Astrocyte (in vitro differentiated cells and primary cell): ENCODE measurements at places on chromosomes 12 and 14. TPM values are rescaled to one million over a fixed set of nuclear protein-coding genes. Genes with fewer than 3 reads are reported as not detected.

GRCh38 chr12:50936821-50937530, 15.4 kb upstream of the HIGD1C start:
- H3K27me3 ChIP-seq, result no peaks in the 10 kb centered on the region
- no peak for DNase-seq
- H3K27ac ChIP-seq, result no peak overlapping the region
- H3K4me3 ChIP-seq, result no peak overlapping the region
- H3K4me1 ChIP-seq, result no peaks in the 10 kb centered on the region

DNA sequence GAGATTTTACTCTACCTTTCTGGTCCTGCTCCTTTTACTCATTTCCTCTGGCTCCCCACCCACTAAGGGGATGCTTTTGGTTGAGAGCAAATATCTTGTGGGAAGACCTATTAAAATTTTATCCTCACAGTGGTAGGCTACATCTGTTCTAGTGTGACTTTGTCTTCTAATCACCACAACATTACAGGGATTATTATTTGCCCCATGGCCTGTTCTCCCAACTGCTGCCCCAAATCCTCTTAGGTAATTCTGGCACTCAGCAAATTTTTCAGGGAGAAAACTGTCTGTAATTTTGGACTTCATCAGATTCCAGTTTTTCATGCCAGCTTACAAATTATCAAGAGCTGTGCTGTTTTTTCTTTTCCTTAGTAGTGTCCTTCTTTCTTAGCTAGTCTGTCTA, 172.3 kb downstream of the GPHN start:
- no peak for DNase-seq
- H3K4me3 ChIP-seq, result no peak overlapping the region
- H3K27me3 ChIP-seq, result no peaks in the 10 kb centered on the region
- no peak overlapping the region for H3K27ac ChIP-seq
- H3K36me3 ChIP-seq, result no peaks in the 10 kb centered on the region

GRCh38 chr14:96042248-96042930, 3.2 kb downstream of the C14orf132 start:
- H3K27ac ChIP-seq, result no peak overlapping the region
- no peak overlapping the region for H3K4me3 ChIP-seq
- H3K4me1 ChIP-seq, result peaks cover 21% of the 10 kb centered on the region
- no peaks in the 10 kb centered on the region for H3K27me3 ChIP-seq
- no peaks in the 10 kb centered on the region for H3K36me3 ChIP-seq

- H3K4me3 ChIP-seq, result no peak overlapping the region
- H3K4me1 ChIP-seq, result peaks cover 4% of the 10 kb centered on the region
- H3K36me3 ChIP-seq, result no peaks in the 10 kb centered on the region
- no peak for DNase-seq
These were observed 4.3 kb upstream of the HIF1A start for GRCh38 chr14:61690982-61691381.

DNA sequence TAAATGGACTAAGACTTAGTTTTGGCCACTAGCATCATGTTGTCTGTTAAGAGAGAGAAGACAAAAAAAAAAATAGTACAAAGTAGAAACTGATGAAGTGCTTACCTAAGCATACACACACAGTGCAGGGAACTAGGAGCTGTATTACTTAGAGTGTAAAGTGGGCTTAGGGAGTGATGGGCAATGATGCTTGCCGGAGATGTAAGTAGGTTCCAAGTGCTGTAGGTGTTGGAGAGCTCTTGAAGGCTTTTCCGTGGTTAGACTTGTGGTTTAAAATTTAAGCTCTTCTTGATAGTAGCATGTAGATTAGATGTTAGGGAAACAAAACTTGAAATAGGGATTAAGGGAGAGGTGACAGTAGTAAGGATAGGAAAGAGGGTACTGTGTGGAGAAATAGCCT, 34.7 kb downstream of the MIA2 start:
- peaks cover 7% of the 10 kb centered on the region for H3K4me1 ChIP-seq
- H3K36me3 ChIP-seq, result no peaks in the 10 kb centered on the region
- peak overlapping the region; percentile 83 for H3K4me3 ChIP-seq
- no peak overlapping the region for H3K27ac ChIP-seq
- peak; percentile 38 for DNase-seq

DNA sequence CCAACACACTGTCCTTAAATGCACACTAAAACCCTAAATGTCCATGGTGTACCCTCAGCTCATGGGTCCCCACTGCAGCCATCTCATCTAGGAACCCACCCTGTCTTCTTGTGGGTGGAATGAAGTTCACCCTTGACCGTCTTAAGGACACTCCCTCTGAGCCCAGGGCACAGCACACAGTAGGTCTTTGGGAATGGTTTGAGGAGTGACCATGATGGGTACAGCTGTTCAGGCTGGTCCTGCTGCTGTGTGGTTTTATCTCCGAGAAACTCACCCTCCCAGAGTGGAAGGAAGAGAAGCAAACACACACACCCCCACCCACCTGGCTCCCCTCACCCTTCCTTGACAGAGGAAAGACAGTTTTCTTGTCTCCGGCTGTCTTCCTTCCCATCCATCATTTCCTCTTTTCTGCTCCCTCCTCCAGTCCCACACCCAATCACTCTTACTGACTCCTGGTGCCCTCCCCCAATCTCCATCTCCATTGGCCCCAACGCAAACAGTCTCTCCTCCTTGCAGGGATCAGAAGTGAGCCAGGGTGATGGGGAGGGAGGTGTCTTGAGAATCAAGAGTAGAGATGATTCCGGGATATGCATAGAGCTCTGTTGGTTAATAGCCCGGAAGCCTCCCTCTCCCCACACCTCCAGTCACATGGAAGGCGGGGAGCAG, 105.9 kb upstream of the LHX5 start:
- H3K27me3 ChIP-seq, result no peaks in the 10 kb centered on the region
- H3K27ac ChIP-seq, result no peak overlapping the region
- H3K4me3 ChIP-seq, result no peak overlapping the region
- no peak for DNase-seq
- H3K4me1 ChIP-seq, result no peaks in the 10 kb centered on the region

DNA sequence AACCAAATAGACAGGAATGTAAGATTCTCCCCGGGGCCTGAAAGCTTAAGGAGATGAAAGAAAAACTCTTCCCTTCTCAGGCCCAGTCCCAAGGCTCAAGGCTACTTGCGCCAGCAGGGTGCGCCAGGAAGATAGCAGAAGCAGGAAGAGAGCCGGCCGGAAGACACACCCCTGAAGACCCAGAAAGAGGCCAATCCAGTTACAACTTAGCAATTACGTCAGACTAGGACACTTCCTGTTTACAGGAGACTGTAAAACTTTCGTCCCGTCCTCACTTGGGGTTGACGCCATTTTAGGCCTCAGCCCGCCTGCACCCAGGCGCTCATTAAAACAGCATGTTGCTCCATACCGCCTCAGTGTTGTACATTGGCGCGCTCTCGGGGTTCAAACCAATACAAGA, 9.4 kb downstream of the COX16 start:
- H3K27me3 ChIP-seq, result no peaks in the 10 kb centered on the region
- DNase-seq, result no peak
- H3K4me3 ChIP-seq, result no peak overlapping the region
- H3K4me1 ChIP-seq, result no peaks in the 10 kb centered on the region
- H3K36me3 ChIP-seq, result no peaks in the 10 kb centered on the region

DNA sequence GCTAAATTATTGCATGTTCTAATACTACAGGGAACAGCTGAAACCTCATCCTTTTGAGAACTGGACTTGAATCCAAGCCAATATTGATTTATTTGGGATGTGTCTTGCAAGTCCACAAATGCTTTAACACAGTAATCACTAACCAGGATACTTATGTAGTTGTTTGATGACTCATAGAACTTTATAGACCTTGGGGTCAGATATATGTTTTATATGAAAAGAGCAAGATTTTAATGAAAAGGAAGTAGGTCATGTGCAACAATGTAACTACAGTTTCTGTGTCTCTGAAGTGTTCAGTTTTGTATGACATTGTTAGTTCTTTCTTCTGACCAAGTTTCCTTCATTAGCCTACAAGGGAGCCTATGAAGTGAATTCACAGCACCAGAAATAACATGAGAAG, 352.0 kb downstream of the ZFP36L1 start:
- DNase-seq, result peak; percentile 46
- H3K27ac ChIP-seq, result no peak overlapping the region
- no peak overlapping the region for H3K4me3 ChIP-seq
- peaks cover 15% of the 10 kb centered on the region for H3K4me1 ChIP-seq

- H3K36me3 ChIP-seq, result no peaks in the 10 kb centered on the region
- H3K27ac ChIP-seq, result no peak overlapping the region
- no peaks in the 10 kb centered on the region for H3K27me3 ChIP-seq
- H3K4me1 ChIP-seq, result no peaks in the 10 kb centered on the region
- no peak for DNase-seq
These were observed 236.6 kb upstream of the CCDC196 start for GRCh38 chr14:66249544-66249943.

DNA sequence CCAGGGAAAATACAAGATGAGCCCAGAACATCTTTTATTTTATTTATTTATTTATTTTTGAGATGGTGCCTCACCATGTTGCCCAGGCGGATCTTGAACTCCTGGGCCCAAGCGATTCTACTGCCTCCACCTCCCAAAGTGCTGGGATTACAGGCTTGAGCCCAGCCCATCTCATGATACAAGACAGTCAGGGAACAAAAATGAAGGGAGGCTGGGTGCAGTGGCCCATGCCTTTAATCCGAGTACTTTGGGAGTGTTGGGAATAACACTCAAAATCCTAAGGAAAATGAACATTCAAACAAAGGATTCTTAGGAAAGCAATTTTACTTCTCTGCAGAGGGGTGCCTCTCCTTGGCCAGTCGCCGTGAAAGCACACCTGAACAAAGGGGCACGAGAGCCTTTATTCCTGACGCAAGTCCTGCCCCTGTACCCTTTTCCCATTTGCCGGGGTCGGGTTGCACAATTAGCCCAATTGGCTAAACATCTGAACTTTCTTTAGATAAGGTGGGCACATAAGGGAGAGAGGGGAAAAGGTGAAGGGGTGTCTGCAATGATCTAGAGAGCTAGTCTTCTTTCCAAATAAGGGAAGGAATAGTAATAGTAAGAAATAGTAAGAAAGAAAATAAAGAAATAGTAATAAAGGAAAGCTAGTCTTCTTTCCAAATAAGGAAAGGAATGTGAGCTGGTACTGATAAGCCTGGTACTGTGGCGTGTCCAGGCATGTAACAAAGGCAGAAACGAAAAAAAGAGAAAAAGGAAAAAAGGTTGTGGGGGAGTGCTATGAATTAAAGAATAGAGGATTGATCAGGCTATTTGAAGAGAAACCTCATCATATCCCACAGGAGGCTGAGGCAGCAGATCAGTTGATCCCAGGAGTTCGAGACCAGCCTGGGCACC, 13.4 kb downstream of the NCAPD2 start:
- H3K36me3 ChIP-seq, result peaks cover 33% of the 10 kb centered on the region
- H3K4me3 ChIP-seq, result no peak overlapping the region
- H3K27me3 ChIP-seq, result no peaks in the 10 kb centered on the region
- H3K4me1 ChIP-seq, result peaks cover 4% of the 10 kb centered on the region

GRCh38 chr12:1702713-1703112, 11.8 kb downstream of the ADIPOR2 start:
- no peaks in the 10 kb centered on the region for H3K36me3 ChIP-seq
- DNase-seq, result no peak
- H3K4me3 ChIP-seq, result no peak overlapping the region
- no peak overlapping the region for H3K27ac ChIP-seq
- H3K27me3 ChIP-seq, result no peaks in the 10 kb centered on the region
- no peaks in the 10 kb centered on the region for H3K4me1 ChIP-seq

GRCh38 chr14:51513281-51513680, 138.4 kb upstream of the FRMD6 start:
- H3K27me3 ChIP-seq, result no peaks in the 10 kb centered on the region
- H3K27ac ChIP-seq, result no peak overlapping the region

- no peak overlapping the region for H3K4me3 ChIP-seq
- DNase-seq, result no peak
- no peaks in the 10 kb centered on the region for H3K27me3 ChIP-seq
- no peaks in the 10 kb centered on the region for H3K36me3 ChIP-seq
- H3K27ac ChIP-seq, result no peak overlapping the region
These were observed 78.9 kb downstream of the DACT1 start for GRCh38 chr14:58716706-58717105.

- H3K27ac ChIP-seq, result peak overlapping the region; percentile 34
- no peaks in the 10 kb centered on the region for H3K36me3 ChIP-seq
- no peaks in the 10 kb centered on the region for H3K27me3 ChIP-seq
- H3K4me1 ChIP-seq, result peaks cover 22% of the 10 kb centered on the region
- peak; percentile 96 for DNase-seq
- H3K4me3 ChIP-seq, result no peak overlapping the region
These were observed 171.9 kb downstream of the PRKCH start for GRCh38 chr14:61493239-61493638.

Gene CCDC91
- total RNA-seq, result 18.3 and 19.3 TPM in 2 replicates

Gene SLC4A8
- total RNA-seq, result 5.1 and 5.5 TPM in 2 replicates

Gene AMDHD1
- total RNA-seq, result 0.52 and 0.62 TPM in 2 replicates

Gene ZDHHC22
- 0.50 and 0.52 TPM in 2 replicates for total RNA-seq

Gene DAAM1
- total RNA-seq, result 38.0 and 44.8 TPM in 2 replicates
